Right hindlimb (tissue), 1 donor: ENCODE measurements at places on chromosomes 6 and 20.

- DNase-seq, result no peak
Measured at GRCh38 chr6:109052018-109052651, 42.5 kb downstream of the SESN1 start.

DNA sequence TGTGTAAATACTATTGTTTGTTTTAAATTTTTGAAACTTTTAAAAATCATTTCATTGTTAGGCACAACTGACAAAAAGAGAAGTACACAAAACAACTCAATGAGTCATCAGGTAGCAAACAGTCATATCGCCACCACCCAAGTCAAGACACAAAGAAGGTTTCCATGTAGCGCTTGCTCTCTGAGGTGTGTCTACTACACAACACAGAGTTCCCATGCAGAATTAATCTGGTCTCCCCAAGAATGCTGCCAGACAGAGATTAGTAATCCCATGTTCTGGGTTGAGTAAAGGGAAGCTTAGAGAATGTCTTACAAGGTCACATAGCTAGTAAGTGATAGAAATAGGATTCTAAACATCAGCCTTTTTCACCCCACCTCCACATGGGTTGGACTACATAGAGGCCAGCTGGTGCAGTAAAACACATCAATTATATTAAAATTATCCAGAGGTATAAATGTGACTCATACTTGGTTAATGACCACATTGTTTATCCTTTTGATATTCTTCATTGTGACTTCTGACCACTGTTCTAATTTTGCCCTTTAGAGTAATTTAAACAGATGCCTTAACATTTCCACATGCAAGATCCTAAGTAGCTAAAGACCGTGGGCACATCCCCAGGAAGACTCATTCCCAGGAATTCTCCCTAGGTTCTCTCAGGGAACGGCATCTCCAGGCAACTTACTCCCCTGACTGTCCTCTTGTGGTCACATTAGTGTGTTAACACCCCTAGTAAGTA lies 413.5 kb downstream of the PRKN start:
- no peak for DNase-seq

- DNase-seq, result no peak
Measured at GRCh38 chr6:33595001-33595846, 15.1 kb upstream of the BAK1 start.

DNA sequence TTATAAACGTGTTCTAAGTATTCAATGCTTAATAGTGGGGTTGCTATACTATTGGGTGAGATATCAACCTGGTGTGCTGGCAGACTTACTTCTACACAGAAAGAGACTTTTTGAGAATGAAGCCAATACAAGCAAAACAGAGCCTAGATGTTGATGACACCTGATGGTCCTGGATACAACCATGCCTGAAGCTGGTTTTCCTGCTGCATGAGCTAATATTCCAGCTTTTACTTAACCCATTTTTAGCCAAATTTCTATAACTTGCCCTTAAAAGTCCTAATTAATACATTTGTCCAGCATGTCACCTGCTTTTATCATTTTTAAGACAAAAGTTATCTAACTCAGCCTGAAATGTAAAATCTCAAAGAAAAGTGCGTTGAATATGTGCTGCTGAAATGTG lies 86.2 kb downstream of the PFDN4 start:
- no peak for DNase-seq

GRCh38 chr6:75107913-75108312 lies 97.9 kb downstream of the COL12A1 start:
- DNase-seq, result no peak

DNA sequence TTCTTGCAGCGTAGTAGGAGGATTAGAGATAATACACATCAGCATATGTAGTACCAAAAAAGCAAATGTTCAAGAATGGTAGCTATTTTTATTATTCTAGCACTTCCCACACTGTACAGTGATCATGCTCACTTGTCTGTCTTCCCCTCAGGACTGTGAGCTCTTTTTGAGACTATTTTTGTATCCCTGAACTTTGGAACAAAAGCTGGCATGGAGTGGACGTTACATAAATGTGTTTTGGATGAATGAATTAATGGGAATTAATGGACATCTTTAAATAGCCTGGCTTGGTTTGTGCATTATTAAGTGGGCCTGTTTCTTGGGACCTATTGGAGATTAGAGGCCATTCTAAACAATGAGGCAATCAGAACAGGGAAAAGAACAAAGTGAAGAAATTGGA lies 243.7 kb downstream of the CD83 start:
- DNase-seq, result no peak

GRCh38 chr6:144870782-144871181 lies 585.6 kb downstream of the UTRN start:
- DNase-seq, result no peak

GRCh38 chr20:24560571-24561491 lies 91.4 kb downstream of the SYNDIG1 start:
- no peak for DNase-seq

- DNase-seq, result no peak
Measured at GRCh38 chr6:118514689-118515088, 33.4 kb upstream of the PLN start.

DNA sequence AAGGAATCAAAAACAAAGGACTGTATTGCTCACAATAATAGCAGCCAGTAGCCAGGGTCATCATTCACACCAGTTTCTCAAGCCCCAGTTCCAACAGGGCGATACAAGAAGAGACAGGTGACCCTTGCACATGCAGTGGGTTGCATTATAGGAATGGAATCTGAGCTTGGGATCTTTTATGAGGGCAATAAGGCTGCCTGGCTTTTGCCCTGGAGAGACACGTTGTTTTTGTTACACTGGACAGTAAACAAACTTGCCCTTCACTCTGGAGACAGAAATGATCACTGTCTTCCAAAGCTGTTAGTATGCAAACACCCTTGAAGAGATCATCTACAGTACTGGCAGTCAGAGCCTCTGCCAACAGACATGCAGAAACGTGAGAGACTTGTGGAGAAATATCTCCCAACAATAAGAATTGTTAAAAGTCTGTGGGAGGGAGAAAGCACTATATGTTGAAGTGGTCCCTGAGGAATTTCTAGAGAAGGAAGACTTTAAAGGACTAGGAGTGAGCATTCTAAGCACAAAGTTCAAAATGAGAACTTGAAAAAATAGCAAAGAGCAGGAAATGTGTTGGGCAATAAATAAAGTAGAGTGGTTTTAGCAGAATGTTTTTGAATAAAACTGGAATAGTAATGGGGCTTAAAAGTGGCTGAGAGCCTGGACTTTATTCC lies 6.2 kb upstream of the COL12A1 start:
- no peak for DNase-seq

GRCh38 chr6:80522576-80522975 lies 416.1 kb downstream of the BCKDHB start:
- DNase-seq, result no peak

DNA sequence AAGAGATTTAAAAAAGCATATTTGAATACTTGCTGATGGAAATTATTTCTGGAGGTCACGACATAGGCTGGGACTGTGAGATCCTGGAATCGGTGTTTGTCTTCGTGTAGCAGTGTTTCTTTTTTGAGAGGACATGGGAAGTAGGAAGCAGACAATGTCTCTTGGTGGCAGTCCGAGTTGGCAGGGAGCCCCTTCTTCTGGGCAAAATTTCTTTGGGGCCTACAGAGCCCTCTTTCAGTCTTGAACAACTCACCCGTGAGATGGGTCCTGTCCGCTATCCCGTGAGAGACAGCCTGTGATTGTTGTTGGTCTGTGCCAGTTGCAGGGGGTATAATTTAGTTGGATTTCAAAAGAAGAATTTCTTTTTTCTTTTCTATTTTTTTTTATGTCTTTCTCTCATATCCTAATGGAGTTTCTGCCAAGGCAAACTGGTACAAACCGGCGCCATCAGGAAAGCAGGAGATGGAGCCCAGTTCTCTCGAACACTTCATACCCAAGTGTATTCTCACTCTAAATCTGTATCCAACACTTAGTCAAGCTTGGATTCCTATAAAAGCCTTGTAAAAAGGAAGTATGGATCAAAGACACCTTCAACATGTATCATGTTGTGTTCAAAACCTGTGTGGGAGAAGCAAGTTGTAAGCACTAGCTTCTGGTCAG lies 785.1 kb downstream of the MAFB start:
- no peak for DNase-seq

GRCh38 chr6:89939144-89939543 lies 44.9 kb downstream of the GJA10 start:
- no peak for DNase-seq

- DNase-seq, result no peak
Measured at GRCh38 chr20:18414140-18414539, 52.7 kb downstream of the DZANK1 start.

DNA sequence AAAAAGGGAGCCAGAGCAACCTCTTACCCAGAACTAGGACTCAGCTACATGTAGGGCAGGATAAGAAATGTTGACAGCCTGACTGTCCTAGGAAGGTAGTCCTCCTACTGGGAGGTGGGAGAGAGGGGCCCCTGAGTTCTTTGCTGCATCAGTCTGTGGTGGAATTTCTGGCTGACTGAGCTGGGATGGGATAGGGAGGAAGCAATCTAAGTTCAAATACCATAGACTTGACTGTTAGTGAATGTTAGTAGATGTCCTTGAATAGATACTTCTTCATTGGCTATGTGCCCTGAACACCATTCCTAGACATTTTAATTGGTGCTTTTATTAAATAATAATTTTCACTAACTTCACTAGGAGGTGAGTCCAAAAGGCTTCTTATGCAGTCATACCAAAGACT lies 1343.6 kb upstream of the CITED2 start:
- no peak for DNase-seq

DNA sequence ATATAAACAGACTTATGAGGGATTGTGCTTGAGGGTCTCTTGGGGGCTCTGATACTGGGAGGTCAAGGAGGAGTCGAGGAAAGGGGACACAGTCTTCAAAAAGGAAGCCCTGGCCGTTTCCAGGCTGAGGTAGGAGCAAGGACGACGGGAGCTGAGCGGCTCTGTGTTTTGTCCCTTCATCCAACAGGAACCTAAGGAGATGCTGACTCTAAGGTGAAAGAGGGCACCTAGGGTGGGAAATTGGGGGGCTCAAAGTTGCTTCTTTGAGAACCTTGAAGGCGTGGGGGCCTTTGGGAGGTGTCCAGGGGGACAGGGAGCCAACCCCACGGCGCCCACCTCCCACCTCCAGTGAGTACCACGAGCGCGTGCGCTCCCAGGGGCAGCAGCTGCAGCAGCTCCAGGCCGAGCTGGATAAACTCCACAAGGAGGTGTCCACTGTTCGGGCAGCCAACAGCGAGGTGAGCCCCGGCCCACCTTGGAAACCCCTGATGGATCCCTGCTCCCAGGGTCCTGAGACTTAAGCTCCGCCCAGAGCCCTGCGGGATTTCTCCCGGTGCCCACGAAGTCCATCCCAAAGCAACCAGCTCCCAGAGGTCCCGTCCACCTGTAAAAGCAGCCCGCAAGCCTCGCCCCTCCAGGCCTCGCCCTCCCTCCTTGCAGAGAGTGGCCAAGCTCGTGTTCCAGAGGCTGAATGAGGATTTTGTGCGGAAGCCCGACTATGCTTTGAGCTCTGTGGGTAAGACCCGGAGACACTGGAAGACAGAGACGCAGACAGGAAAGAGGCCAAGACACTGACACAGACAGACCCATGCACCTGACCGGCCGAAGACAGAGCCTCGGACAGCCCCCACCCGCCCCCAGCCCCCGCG lies 2.9 kb downstream of the SPAG4 start:
- peak; percentile 57 for DNase-seq

DNA sequence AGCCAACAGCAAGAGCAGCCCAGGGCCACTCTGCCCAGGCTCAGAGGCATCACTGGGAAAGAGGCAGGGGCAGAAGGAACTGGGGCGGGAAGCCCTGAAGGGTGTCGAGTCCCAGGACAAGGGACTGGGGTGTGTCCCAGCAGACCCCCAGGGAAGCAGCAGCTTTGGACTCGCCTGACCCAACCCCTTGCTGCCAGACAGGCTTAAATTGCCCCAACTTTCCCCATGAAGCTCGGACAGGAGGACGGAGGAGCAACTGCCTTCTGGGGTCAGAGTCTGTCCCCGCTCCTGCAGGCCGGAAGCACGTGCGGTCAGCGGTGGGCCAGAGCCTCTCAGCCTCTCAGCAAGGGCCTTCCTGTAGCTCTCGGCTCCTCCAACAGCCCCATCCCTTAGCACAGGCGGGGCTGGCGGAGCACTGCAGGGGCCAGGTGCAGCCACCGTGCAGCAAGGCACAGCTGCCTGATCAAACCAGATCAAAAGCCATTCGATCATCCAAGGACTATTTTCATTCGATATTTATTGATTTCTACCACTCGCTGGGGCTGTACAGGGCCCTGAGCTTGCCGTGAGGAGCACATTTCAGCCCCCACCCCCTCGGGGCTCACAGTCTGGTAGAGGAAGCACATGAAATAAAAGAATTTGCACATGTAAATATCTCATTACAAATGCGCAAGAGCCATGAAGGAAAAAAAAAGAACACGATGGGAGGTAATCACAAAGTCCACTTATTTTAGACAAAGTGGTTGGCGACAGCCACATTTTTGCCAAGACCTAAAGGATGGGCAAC lies 31.8 kb upstream of the STX16 start:
- DNase-seq, result no peak

GRCh38 chr6:30360139-30360538 lies 15.2 kb downstream of the RPP21 start:
- no peak for DNase-seq

DNA sequence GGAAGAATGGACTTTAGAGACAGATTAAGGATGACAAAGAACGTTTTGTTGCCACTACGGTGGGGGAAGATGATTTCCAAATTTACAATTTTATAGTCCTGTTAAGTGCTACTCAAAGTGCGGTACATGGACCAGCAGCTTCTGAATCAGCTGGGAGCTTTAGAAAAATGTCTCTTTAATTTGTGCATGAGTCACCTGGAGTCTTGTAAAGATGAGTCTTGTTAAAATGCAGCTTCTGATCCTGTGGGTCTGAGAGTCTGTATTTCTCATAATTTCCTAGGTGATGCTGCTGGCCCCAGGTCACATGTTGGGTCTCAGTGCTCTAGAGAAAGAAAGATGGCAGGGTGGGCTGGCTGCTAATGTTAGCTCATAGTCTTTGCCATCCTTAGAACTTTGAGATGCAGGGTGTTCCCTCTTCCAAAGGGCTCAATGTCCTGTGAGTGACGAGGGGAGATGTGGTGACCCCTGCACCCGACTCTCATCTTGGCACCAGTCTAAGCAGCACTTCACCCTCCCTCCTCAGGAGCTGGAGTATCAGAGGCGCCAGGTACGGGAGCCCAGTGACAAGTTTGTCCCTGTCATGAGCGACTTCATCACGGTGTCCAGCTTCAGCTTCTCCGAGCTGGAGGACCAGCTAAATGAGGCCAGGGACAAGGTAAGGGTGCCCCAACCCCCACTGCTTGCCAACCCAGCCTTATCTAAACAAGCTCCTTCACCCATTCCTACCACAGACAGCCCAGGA lies 34.5 kb downstream of the MOCS1 start:
- DNase-seq, result peak; percentile 12

DNA sequence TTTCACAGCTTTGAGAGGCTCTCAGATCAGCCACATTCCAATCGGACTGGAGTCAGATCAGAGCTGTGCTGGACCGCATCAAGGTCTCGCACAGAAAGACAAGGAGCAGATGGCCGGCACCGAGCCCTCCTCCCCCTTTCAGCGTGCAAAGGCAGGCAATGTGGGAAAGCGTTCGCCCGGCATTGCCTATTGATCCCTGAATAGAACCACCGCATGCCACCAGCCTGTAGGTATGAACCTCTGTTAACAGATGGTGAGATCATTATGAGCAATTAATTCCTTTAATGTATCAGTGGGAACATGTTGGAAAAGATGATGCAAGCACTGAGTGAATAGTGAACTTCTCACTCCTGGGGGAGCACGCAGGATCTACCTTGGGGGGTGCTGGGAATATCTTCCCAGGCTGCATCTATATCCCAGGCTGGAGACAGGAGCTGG lies 117.5 kb upstream of the ID4 start:
- peak; percentile 30 for DNase-seq
